Neural cell (in vitro differentiated cells): ENCODE measurements at places on chromosomes 1 and 21. TPM values are rescaled to one million over a fixed set of nuclear protein-coding genes. Genes with fewer than 3 reads are reported as not detected.

Gene RBM11
- 17.1 and 20.0 TPM in 2 replicates for polyA plus RNA-seq

Gene HPCAL4
- 53.2 and 60.0 TPM in 2 replicates for polyA plus RNA-seq

Gene KRTAP19-3
- not detected in 2 replicates for polyA plus RNA-seq

Gene GPA33
- polyA plus RNA-seq = 0.14 and 0.28 TPM in 2 replicates

Gene FLG2
- polyA plus RNA-seq = not detected in 2 replicates

Gene PM20D1
- polyA plus RNA-seq = not detected in 2 replicates

Gene IL19
- not detected in 2 replicates for polyA plus RNA-seq

Gene RGS1
- polyA plus RNA-seq = not detected in 2 replicates

Gene DESI2
- 25.3 and 30.8 TPM in 2 replicates for polyA plus RNA-seq

Gene GPR157
- not detected in 2 replicates for polyA plus RNA-seq

Gene OR2T4
- not detected in 2 replicates for polyA plus RNA-seq

Gene LCE3E
- polyA plus RNA-seq = not detected in 2 replicates
